ENCODE measurements at places on chromosomes 12 and 14. TPM values are rescaled to one million over a fixed set of nuclear protein-coding genes. Genes with fewer than 3 reads are reported as not detected.
A peak's percentile ranks its signal among the peaks of the same experiment; 100 is the strongest.

DNA sequence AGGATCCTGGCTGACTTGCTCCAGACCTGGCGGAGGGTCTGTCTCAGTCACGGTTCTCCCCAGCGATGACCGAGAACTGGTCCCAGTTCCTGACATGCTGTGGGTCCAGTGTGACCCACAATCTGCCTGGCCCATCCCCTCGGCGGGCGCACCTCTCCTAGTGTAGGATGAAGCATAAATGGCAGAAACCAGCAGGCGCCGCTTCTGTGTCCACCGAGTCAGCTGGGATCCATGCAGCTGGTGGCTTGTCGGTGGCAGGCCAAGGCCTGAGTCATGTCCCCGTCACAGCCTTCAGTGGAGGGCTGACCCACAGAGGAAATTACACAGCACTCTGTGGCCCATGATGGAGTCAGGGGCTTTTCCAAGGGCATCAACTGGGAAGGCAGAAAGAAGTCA lies 38.5 kb downstream of the NFKBIA start:
- DNase-seq = peak; percentile 69

TMTC2 gene
- 4.9 TPM for total RNA-seq

LAG3 gene
- under 0.01 TPM for total RNA-seq

TCHP gene
- 5.4 TPM for total RNA-seq

DIO2 gene
- total RNA-seq = not detected

- DNase-seq = no peak
Measured at GRCh38 chr14:40894846-40895245, 711.8 kb upstream of the LRFN5 start.

DNA sequence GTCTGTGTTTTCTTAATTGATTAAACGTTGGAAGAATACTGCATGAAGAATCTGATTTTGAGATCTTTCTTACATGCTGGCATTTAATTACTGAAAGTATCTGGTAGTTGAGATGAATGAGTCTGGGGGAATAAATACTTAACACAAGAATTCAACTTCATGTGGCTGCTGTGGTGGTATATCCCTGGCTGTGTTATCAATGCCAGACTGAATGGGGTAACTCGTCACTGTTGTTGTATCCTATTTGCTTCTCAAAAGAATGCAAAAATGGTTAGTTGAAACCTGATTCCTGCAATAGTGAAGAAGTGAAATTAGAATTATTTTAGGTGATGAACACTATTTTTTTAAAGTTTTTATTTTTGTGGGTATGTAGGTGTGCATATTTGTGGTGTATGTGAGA lies 72.5 kb downstream of the HMGA2 start:
- no peak for DNase-seq

USP15 gene
- 44.4 TPM for total RNA-seq

All from dermis microvascular lymphatic vessel endothelial cell (primary cell).